Activated T-cell treated with anti-CD3 and anti-CD28 coated beads, Interleukin-2, amount 50 U/mL, for 1 hour (primary cell): ENCODE measurements at places on chromosomes 12 and 14.

DNA sequence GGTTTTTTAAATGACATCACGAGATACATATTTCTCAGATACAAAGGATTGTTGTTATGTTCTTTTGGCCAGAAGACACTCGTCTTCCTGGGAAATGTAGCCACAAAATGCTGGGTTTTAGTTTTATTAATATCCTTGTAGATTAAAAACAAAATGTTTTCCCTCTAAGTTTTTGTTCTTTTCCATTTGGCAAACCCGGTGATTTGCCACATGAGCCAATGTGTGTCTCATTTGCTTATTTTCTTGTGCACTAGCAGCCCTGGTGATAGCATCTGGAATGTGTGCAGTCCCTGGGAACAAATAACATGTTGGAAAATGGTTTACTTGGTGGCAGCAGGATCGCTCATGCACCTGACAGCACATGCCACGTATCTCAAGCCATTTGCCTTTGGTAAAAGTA lies 61.0 kb downstream of the HMGA2 start:
- DNase-seq = no peak

DNA sequence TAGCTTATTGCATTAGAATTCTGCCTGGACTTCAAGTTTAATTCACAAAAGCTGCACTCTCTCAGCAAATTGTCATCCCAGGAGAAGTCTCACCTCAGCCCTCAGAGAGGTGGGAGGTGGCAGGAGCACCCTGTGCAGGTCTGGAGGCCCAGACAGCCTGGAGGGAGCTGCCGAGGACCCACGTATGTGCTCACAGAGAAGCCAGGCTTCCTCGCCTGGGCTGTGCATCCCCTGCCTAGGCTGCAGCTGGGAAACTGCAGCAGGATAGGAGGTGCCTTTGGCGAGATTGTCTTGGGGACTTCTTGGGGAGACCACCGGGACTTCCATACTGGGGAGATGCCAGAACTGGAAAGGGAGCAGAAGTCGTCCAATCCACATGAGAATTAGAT lies 8.8 kb downstream of the CPNE6 start:
- DNase-seq = no peak

DNA sequence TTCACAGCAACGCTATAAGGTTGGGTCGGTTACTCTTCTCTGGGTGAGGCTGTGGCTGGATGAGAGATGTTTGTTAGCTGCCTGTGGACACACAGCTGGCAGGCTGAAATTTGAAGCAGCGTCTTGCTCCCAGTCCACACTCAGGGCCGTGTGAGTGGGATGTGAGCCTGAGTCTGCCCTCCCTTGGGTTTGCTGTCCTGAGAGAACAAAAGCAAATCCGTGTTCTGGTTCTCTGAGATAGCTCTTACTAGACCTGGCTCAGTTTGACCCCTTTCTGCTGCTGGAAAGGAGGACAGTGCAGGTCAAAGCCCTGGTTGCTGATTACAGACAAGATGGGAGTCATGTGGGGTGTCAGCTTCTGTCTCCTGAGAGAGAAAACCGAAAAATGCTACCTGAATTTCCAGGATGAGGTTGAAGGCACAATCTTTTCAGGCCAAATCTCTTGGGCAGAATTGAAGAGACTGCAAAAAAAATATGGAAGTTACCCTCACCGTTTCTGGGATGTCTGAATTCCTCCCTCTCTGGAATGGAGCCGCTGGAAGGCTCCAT lies 270.8 kb downstream of the ZFP36L1 start:
- DNase-seq = no peak

DNA sequence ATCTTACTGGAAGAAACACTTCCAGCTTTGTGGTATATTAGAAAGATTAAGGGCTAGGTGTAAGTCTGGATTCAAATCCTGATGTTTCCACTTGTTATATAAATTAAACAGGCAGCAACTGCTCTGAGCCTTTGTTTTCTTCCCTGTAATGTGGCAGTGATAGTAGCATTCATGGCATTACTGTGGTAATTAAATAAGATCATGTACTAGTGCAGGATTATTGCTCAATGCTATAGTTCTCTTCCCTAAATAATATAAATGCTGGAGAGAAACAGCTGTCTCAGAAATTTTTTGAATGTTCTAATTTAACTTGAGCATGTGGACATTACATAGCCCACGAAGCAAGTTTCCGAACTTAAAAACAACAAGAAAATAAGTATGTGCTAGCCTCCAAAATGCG lies 5.4 kb downstream of the TMEM117 start:
- no peak for DNase-seq

- DNase-seq = no peak
These were observed 413.5 kb upstream of the SEL1L start for GRCh38 chr14:81946834-81947798.

DNA sequence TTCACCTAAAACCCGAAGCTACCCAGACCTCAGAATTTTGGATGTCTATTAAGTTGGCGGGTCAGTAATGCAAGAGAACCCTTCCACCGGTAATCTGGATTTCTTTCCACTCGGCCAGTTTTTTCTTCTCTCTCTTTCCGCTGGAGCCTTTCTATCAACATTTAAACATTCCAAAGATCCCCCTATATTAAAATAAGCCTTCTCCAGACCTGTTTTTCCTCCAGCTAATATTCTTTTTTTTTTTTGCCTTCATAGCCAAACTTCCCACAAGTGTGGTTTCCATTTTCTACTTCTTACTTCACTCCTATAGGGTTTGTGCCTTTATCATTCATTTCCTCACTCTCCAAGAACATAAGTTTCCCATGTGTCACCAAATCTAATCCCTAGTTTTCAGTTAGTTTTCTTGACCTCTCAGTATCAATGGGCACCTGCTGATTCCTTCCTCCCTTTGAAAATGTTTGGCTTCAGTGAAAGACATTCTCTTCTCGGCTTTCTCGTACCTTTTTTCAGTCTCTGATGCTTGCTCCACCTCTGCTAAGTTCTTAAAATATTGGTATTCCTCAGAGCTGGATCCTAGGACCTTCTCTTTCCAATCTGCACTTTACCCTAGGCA lies 583 bp upstream of the SDR39U1 start:
- DNase-seq = no peak
